SJCRH30 (cell line): ENCODE measurements at places on chromosomes 5 and 9.

DNA sequence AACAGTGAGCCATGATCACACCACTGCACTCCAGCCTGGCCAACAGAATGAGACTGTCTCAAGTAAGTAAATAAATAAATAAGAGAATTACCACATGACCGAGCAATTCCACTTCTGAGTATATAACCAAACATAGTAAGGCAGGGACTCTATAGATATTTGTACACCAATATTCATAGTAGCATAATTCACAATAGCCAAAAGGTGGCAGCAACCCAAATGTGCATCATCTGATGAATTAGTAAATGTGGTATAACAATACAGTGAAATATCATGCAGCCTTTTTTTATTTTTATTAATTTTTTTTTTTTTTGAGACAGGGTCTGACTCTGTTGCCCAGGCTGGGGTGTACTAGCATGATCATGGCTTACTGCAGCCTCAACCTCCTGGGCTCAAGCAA is 33.1 kb downstream of the ALDH7A1 start:
- DNase-seq: no peak

GRCh38 chr9:124770359-124771020 is 621 bp downstream of the NR6A1 start:
- peak; percentile 39 for DNase-seq

GRCh38 chr5:13529300-13529699 is 415.2 kb downstream of the DNAH5 start:
- DNase-seq: no peak

- DNase-seq: no peak
Measured at GRCh38 chr9:107281922-107282667, 984 bp upstream of the RAD23B start.

DNA sequence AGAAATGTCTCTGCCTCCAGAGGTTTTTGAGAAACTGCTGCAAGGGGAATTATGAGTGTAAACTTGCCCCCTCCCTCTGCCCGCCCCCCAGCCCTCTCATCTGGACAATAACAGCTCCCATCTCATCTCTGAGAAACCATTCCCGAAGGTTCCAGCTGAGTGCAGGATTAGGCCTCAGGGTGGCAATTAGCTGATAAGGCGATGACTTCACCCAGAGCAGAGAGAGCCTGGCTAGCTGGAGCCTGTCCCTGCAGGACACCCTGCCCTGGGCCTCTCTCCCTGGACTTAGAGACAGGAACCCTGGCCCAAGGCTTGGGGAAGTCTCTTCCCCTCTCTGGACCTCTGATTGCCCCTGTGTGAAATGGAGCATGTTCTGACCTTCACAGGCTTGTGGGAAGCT is 45.7 kb upstream of the HAND1 start:
- DNase-seq: peak; percentile 33

GRCh38 chr5:146910239-146910638 is 31.7 kb upstream of the PPP2R2B start:
- no peak for DNase-seq

GRCh38 chr5:115602591-115603125 is 379 bp upstream of the TICAM2 start:
- DNase-seq: no peak

DNA sequence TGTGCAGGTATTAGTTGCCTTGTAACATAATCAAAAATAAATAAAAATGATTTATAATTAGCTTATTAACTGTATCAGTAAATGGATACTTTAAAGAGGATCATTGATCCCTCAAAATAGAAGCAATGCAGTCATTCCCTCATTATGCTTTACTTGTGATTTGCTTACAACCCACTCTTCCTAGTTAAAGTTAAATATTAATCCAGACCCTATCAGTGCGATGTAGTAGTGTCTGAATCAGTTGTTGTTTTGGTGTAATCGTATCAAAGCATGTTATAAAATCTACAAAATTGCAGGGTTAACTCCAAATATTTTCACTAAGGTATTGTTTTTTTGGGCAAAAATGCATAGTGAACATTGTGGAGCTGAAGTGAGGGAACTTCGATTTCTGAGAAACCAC is 17.6 kb downstream of the TENT4A start:
- DNase-seq: no peak

DNA sequence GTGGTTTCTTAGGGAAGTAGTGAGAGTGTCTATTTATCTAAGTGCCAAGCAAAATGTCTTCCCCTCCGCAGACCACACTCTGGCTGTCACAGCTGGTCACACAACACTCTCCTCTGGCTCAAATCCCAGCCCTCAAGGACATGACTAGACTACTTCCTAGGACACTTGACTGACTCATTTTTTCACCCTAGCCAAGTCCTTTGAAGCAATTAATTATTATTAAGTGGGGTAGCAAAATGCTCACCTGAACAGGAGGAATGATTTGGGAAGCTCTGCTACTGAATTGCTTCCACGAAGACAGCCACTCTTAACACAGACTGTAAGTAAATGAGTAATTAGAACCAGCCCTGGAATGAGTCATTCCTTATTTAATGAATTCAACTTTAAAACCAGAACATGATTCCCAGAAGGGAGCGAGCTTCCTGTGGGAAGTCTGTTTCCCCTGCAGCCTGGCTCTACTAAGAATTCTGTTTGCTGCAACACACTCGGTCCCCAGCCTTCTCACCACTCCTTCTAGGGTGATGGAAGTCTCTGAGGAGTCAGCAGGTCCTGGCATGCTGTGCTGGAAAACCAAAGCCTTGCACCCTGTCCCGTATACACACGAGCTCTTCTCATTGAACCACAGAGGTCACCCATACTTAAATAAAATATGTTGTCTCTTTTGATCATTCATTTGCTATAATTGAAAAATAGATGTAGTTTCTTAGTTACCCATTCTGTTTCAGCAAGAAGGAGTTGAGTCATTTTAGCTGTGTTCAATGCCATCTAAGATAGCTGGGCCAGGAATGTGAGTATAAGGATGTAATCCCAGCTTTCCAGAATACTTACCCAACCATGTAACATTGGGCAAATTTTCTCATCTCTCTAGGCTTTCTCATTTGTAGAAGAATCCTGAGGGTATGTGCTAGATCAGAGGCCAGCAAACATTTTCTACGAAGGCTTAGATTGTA is 218.6 kb upstream of the RASEF start:
- peak; percentile 68 for DNase-seq

DNA sequence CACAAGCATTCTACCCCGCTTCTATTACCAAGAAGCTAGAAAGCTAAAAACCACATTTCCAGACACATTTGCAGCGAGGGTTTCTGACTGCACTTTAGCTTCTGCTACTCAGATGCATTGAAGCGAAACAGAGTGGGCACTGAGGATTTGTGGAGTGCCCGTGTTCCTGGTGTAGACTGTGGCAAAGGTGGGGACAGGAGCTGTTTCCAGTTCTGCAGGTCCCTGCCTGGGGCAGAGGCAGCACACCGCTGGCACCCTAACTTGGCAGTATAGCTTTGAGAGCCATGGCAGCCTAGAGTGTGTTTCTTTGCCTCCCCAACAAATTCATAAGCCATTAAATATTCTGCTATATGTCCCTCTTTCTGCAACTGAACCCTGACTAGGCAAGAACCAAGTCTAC is 108.6 kb upstream of the SPOCK1 start:
- no peak for DNase-seq

DNA sequence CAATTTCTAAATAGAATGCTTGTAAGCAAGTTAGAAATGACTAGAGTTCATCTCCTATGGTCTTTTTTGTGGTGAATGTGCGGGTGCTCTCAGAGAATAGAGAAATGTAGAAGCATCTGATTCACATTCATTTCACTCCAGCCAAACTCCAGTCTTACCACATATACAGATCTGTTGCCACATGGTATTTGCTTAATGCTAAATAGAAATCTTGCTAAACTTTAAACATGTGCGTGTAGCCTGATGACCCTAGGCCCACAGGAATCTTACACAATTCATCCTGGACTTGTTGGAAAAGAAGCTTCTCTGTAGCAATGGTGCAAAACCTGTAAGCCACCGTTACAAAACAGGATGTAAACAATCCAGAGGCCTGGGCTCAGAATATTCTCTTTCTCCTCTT is 135.2 kb downstream of the PCSK1 start:
- no peak for DNase-seq
